Posterior cingulate gyrus (tissue), 11 donors: ENCODE measurements at places on chromosomes 4 and X.

DNA sequence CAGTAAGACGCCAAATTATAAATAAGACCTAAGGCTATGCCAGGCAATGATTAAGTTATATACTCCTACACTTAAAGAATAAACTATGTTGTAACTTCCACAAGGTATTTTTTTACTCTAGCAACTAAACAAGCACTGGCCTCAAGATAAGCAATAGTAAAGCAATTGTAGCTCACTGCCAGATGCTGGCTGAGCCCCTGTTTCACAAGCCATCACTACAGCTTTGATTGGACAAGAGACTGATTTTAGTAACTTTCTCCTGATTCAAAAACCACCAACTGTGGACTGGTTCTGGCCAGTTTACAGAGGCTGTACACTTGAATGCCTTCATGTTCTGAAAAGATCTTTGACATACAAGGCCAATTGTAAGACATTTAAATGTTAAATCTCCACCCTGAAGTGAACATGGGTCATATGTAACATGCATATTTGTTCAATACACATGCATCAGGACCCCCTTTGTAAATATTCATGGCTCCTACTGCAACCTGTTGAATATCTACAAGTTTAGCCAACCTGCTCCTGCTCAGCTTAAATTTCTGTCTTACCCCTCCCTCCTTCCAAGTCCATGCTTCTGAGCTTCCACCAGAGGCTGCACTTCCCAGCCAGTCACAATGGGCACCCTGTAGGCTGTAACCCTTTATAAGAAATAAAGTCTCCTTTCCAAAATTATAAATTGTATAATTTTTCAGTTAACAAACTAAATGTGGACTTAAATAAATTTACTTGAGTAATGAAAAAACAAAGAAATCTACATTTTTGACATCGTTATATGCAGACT lies 423.6 kb downstream of the ANKRD50 start:
- no peak for DNase-seq

- DNase-seq = no peak
Measured at GRCh38 chr4:185513489-185514181, 21.7 kb downstream of the PDLIM3 start.

DNA sequence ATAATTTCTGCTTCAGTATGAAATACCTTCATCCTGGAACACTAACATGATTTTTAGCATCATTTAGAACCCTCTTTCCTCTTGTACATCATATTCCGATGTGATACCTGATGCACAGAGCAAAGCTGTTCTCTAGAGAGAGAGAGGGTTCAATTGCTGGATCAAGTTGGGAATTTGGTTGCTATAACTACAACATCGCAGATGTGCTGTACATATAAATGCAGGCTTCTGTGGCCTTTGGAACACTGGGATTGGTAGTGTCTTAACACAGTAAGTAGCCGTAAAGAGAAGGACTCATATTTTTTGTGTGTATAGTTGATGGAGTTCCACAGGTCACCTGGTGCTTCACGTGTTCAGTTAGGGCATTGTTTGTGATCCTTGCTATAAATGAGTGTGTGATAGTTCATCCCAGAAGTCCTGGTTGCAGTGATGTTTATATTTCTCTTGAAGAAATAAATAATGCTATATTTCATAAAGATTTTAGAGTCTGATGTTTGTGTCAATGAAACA lies 119.2 kb downstream of the RAPGEF2 start:
- DNase-seq = no peak

DNA sequence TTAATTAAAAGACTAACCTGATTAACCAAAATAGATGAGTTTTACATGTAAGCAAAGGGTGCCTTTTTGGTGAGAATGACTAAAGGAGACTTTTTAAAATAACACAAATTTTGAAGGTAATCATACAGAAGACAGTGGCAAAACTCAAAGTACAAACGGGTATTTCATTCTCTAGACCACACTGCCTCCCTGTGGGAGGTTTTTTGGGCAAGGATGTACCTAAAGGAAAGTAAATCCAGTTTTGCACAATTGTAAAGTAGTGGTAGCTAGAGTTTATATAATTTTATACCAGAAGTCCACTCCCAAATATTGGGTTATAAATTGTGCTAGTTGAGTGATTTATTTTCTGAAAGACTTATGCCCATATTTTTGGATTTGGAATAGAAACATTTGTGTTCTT lies 201.0 kb downstream of the PAPSS1 start:
- no peak for DNase-seq

- no peak for DNase-seq
Measured at GRCh38 chr4:113539408-113539807, 222.1 kb downstream of the CAMK2D start.
